ENCODE measurements at places on chromosomes 1 and 21.

GRCh38 chr1:14693949-14694348 lies 95.5 kb downstream of the KAZN start:
- no peak for DNase-seq

- DNase-seq = peak; percentile 74
These were observed 132.8 kb downstream of the CASZ1 start for GRCh38 chr1:10663678-10664035.

GRCh38 chr1:68221001-68221979 lies 11.0 kb downstream of the WLS start:
- DNase-seq = no peak

- DNase-seq = no peak
These were observed 10.2 kb downstream of the CREG1 start for GRCh38 chr1:167543199-167543990.

GRCh38 chr1:29424266-29424665 lies 187.9 kb downstream of the PTPRU start:
- no peak for DNase-seq

GRCh38 chr21:24395320-24395923 lies 1211.9 kb downstream of the MRPL39 start:
- DNase-seq = no peak

DNA sequence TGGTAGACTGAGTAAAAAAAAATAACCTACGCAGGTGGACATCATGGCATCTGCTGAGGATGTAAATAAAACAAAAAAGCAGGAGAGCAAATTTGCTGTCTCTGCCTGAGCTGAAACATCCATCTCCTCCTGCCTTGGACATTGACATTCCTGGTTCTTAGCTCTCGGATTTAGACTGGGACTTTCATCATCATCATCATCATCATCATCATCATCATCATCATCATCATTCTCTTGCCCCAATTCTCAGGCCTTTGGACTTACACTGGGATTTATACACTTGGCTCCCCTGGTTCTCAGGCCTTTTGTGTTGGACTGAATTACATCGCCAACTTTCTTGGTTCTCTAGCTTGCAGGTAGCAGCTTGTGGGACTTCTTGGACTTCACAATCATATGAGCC lies 308.4 kb upstream of the BEND5 start:
- no peak for DNase-seq

DNA sequence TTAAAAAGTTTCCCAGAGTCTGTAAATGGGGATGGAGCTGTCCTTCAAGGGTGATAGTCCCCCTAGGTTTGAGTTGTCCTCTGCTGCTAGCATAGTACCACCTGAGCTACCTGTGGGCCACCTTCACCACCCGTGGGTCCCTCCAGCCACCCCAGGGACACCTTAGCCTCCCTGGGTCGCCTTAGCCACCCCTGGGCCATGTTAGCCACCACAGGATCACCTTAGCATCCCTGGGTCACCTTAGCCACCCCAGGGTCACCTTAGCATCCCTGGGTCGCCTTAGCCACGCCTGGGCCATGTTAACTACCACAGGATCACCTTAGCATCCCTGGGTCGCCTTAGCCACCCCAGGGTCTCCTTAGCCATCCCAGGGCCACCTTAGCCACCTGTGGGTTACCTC lies 67.1 kb downstream of the ADARB1 start:
- no peak for DNase-seq

GRCh38 chr1:145845514-145846161 lies at the start of gene NUDT17:
Gene NUDT17 (plus strand): TSS chr1:145845630. CDS start chr1:145845641, 11 bp downstream.
- peak; percentile 85 for DNase-seq

- DNase-seq = no peak
These were observed 10.2 kb upstream of the PTGFRN start for GRCh38 chr1:116899529-116899928.

DNA sequence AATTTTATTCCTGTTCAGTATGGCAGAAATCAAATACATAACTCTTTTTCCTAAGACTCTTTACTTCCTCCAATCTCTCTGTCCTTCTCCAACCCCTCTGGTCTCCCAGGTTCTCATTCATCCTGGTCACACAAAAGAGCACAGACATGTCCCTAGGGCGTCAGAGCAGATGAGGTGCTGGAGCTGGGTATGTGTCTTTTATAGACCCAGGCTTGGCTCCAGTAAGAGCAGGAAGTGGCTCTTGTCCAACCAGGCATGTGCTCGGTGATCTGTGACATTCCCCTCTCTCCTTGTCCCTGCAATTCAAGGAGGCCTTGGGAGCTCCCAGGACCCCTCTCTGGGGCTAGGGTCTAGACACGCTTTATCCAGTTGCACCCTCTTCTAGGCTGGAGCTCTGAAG lies 18.0 kb upstream of the LCE2D start:
- no peak for DNase-seq

DNA sequence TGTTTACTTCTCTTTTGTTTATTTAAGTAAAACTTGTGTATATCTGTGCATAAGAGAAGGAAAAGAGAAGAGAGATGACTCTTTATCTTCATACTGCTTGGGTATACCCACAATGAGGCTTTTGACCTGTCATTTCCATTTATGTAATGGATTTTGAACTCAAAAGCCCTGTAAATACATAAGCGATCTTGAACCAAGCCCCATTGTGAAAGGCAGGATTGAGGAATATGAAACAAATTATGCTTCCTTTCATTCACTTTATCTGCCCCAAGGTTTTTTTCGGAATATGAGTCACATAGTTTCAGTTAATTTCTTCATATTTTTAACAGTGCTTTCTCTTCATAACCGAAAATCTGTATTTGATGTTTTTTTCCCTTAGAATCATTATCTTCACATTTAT lies 21.4 kb downstream of the CNST start:
- no peak for DNase-seq

DNA sequence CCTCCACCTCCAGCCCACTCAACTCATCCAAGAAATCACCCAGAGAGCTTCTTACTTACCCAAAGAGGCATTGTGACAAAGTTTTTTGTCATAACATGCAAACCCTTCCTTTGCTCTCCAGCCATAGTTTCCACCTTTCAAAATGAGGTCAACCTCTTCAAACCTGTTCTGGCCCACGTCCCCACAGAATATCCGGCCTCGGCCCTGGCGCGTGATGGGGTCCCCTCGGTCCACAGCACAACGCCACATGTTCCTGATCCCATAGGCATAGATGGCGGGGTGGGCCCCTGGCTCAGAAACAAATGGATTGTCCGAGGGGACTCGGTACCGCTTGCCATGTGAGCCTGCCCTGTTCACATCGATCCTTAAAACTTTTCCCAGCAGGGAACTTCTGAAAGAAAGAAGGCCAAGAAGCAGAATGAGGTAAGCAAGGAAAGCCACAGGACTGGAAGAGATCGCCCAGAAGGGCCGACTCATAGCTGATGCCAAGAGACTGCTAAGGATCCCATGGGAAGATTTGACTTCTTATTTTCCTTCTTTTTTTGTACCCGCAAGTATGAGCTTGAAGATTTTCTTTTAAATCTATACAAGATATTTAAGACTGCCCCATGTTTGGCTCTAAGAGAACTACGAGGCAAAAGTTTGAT lies 7.8 kb downstream of the HHIPL2 start:
- DNase-seq = no peak

DNA sequence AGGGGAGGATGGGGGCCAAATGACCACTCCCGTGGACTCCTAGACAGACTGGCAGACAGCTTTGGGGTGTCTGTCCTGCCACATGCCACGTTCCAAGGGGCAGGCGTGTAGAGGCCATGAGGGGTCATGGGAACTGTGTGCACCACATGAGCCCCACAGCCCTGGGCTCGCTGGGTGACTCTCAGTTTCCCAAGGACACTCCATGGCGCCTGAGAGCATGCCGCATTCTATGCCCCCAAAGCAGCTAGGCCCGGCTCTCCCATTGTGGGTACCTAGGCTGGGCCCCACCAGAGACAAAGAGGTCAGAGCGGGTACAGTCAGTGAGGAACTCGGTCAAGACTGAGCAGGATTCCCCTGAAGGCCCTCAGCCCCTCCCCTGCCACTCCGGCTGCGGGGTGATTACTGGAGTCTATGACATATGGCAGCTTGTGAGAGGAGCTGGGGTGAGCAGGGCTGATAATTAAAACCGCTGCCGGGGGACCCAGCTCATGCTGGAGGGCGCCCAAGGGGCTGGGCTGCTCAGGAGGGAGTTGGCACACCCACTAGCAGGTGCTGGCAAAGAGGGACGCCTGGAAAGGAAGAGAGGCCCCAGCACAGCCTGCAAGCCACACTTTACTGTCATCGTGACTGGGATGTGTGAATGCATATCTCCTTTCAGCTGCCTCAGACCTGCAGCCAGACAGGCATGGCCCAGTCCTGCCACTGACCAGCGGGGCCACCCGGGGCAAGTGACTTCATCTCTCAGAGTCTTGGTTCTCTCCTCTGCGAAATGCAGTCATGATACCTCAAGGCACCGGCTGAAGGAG lies 8.4 kb downstream of the LRP8 start:
- no peak for DNase-seq

- DNase-seq = no peak
These were observed 112.3 kb upstream of the NFIA start for GRCh38 chr1:60969971-60970509.

DNA sequence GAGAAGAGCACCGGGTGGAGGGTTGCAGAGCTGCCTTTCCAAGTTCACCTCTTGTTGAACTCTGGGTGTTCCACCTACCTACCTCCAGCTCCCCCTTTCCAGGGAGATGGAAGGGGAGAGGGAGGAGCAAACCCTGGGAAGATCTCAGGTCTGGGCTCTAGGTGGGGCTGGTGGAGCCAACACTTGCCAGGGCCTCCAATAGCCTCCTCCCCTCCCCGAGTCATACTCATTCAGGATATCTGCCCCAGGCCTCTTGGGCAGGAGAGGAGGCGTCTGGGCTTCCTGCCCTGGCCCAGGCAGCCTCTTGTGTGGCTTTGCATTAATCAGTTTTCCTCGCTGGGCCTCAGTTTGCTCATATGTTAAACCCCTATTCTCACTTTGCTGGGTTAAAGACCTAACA lies 13.4 kb downstream of the RAP1GAP start:
- DNase-seq = peak; percentile 85

DNA sequence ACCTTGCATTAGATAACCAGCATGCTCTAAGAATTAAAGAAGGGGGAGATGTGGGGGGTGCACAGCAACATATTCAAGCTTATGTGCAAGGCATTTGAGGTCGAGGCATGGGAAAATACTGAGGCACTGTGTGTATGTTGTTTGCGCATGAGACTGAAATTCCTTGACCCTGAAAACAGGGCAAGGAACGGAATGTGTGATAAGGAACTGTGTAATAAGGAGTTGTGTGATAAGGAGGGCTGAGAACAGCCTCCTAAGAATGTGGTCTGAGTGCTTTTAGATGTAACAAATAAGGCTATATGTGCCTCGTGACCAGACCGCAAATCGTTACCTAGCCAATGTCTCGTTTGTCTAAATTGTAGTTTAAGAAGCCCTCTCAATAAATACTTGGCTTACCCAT lies 26.5 kb upstream of the ITLN1 start:
- no peak for DNase-seq

- no peak for DNase-seq
These were observed 79.7 kb downstream of the TGFBR3 start for GRCh38 chr1:91806181-91806768.

- no peak for DNase-seq
These were observed 1066.2 kb downstream of the TTLL7 start for GRCh38 chr1:82932727-82933126.

DNA sequence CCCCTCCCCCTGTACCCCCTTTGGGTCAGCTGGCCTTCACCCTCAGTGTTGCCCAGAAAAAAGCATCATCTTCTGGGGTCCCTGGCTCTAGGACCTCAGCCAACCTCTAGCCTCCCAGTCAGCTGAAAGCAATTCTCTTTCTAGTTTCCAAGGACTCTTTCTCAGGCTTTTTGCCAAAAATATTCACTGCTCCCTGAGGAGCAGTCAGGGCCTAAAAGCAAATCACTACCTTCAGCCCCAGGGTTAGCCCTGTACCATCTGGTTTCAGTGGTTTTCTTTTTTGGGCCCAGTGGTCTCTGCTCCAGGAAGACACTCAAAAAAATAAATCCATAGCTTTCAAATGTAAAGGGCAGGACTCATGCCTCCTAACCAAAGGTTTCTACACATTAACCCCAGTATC lies 3.1 kb upstream of the LMOD1 start:
- no peak for DNase-seq

GRCh38 chr1:34320053-34320669 lies 143.5 kb downstream of the C1orf94 start:
- DNase-seq = no peak

- no peak for DNase-seq
These were observed 1193.7 kb upstream of the ADGRL2 start for GRCh38 chr1:80607064-80607463.

GRCh38 chr1:41883507-41883906 lies 35.2 kb downstream of the HIVEP3 start:
- DNase-seq = no peak

GRCh38 chr1:25810341-25811299 lies 9.1 kb upstream of the MTFR1L start:
- peak; percentile 86 for DNase-seq

- no peak for DNase-seq
These were observed 119.8 kb upstream of the PTGFR start for GRCh38 chr1:78370779-78371482.

DNA sequence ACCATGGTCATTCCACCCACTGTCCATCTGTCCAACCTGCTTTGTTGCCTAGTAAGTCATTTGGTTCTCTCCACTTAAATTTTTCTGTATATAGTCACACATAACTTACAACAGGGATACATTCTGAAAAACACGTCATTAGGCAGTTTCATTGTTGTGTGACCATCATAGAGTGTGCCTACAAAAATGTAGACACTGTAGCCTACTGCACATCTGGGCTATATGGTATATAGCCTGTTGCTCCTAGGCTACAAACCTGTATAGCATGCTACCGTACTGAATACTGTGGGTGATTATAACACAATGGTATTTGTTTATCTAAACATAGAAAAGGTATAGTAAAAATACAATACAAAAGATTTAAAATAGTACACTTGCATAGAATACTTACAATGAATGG lies 10.0 kb upstream of the NPL start:
- no peak for DNase-seq

- no peak for DNase-seq
These were observed 587.3 kb downstream of the PTPRC start for GRCh38 chr1:199226163-199226562.

DNA sequence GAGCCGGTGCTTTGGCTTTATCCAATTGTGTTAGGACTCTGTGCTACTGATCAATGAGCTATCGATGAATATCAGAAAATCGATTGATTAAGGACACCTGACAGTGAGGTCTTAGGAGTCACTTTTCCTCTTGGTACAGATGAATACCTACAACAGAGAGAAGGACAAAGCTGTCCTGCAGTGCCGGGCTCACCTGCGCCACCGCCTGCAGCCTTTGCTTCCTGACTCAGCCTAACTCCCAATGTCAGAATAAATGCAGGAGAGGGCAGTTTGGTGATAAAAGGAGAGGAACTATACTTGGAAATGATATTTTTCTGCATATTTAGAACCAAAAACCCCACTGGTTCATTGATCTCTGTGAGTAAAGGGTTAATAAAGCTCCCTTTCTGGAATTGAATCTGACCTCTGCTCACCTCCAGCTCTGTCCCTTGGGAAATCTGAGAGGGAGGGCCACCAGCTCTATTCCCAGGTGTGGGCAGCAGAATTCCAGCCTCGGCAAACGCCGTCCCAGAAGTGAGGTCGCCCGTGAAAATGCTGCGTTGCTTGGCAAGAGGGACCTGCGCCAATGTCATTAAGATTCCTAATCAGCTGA lies 39.3 kb downstream of the POFUT2 start:
- DNase-seq = peak; percentile 30

- DNase-seq = no peak
These were observed 9.3 kb downstream of the RAB4A start for GRCh38 chr1:229280037-229280828.

Data from H9 (cell line).